Progenitor cell of endocrine pancreas (in vitro differentiated cells): ENCODE measurements at places on chromosomes 5 and 9.

GRCh38 chr5:104347119-104347708 is 784.6 kb upstream of the NUDT12 start:
- H3K4me1 ChIP-seq = no peaks in the 10 kb centered on the region
- no peaks in the 10 kb centered on the region for H3K36me3 ChIP-seq
- H3K4me3 ChIP-seq = no peak overlapping the region
- DNase-seq = no peak
- no peak overlapping the region for H3K27ac ChIP-seq

- H3K27me3 ChIP-seq = peaks cover 90% of the 10 kb centered on the region
- peak overlapping the region; percentile 63 for H3K4me3 ChIP-seq
- peaks cover 6% of the 10 kb centered on the region for H3K4me1 ChIP-seq
- no peaks in the 10 kb centered on the region for H3K36me3 ChIP-seq
- peak; percentile 76 for DNase-seq
Measured at GRCh38 chr5:73215891-73216610, 43.1 kb downstream of the TMEM174 start.

- H3K27ac ChIP-seq = peak overlapping the region; percentile 65
- peak; percentile 14 for DNase-seq
- H3K36me3 ChIP-seq = no peaks in the 10 kb centered on the region
- H3K4me3 ChIP-seq = peak overlapping the region; percentile 91
Measured at GRCh38 chr9:17135295-17136160, 688 bp downstream of the CNTLN start.

GRCh38 chr5:179759581-179760551 is 27.2 kb downstream of the MAML1 start:
- H3K36me3 ChIP-seq = peaks cover 4% of the 10 kb centered on the region
- no peaks in the 10 kb centered on the region for H3K27me3 ChIP-seq
- peaks cover 52% of the 10 kb centered on the region for H3K4me1 ChIP-seq
- no peak for DNase-seq
- no peak overlapping the region for H3K4me3 ChIP-seq
- H3K27ac ChIP-seq = peak overlapping the region; percentile 89
